ENCODE measurements at places on chromosomes 7 and 10.

DNA sequence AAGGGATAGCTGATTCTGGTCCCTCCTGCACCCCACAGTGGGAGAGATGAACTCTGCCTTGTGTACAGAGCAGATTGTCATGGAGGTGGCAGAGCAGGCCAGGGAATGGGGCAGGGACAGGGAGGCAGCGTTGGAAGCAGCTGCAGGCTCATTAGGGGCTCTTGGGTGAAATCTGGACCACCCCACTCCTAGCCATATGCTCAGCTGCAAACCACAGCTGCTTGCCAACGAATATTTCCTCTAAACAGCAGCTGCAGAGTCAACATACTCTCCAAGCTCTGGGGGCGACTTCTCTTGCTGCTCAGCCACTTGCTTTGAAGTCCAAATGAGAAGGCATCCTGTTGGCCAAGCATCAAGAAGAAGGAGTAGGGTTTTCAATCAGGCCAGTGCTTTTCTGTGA is 302.3 kb upstream of the AUTS2 start:
- DNase-seq, result no peak

GRCh38 chr10:75565286-75566251 is 134.1 kb downstream of the LRMDA start:
- DNase-seq, result no peak

DNA sequence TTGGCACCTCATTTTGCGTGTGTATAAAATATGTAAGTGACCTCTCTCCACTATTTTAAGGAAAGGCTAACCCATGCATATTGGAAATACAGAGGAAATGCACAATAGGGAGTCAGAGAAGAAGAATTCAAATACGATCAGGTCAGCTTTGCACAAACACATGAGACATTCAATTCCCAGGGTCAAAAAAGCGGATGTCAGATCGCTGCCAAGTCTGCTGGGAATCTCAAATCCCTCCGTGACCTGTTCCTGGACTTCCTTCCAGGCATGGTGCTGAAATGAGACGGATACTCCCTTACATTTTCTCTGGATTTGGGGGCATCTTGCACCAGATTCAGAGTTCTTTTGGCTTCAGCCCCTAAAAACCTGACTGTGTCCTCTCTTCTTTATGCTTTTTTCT is 91.9 kb upstream of the PRKCQ start:
- no peak for DNase-seq

DNA sequence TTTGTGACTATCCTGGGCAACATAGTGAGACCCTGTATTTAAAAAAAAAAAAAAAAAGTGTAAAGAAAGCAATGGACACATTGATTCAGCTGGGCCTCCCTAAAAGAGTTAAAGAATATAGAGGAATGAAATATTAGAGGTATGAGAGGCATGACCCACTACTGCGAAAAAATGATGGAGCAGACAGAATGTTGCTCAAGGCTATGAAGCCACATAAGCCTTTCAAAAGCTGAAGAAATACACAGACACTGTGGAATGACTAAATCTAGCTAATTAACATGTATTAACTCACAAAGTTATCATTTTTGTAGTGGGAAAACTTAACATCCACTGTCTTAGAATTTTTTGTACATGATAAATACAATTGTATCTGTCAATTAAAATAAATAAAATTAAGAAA is 107.3 kb downstream of the HGF start:
- DNase-seq, result no peak

DNA sequence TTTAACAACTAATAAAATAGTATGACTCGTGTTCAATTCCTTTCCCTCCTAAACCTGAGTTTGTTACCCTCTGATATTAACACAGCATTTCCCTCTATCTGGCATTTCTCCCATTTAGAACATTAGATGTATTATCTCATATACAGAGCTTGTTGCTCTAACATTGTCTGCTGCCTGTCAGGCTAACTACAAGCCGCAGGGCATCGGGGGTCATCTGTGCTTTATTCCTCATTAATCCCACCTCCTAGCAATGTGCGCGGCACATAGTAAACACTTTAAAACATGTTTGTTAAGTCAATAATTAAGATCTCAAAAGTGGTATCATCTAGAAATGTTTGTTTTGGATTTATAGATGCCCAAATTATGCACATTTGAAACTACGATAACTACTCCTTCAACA is 52.9 kb upstream of the NEBL start:
- no peak for DNase-seq

DNA sequence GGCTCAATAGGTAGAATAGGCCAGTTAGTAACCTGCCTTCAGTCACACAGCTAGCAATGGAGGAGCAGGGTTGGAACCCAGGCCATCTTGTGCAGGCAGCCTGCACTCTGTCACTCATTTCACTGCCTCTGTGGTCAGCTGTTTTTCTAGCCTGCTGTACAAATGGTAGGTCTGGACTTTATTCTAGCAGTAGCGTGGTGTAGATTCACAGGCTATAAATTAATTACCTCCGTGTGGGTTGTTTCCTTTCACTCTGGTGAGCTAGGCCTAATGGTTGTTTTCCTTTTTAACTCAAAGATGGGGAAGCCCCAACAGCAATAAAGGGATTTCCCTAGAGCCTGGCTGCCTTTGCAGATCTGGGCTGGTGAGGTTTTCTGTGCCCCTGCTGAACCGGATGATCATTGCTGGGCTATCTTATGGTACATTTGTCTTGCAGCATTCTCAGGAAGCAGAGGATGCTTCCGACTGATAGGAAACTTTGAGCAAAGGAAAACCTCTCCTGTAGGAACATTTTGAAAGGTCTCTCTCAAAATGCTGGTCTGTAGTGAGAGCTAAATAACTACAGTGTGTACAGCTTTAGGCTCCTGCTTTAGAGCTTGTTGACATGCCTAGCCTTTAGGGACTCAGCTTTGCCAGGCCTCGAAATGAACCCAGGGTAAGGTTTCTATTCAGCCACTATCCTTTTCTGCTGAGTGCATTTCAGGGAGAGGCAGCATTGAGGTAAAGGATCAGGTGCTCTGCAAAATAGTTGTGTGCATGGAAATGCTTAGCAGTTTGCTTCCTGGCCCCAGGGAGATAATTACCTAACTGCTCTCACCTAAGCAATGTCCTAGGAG is 157.4 kb downstream of the ST7 start:
- no peak for DNase-seq

DNA sequence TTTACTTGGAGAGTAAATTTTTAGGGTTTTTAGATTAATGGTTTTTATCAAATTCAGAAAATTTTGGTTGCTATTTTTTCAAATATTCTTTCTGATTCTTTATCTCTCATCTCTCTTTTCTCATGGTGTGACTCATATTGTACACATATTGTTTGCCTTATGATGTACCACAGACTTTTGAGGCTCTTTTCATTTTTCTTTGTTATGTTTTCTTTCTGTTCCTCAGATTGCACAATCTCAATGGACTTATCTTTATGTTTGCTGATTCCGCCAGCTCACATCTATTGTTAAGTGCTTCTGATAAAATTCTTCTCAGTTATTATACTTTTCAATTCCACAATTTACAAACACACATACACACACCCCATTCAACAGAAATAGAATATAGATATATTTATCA is 168.2 kb upstream of the IGFBP3 start:
- DNase-seq, result no peak

- DNase-seq, result no peak
Measured at GRCh38 chr10:110276603-110277002, 28.1 kb downstream of the SMNDC1 start.
